Uterus (tissue), 4 donors: ENCODE measurements at places on chromosomes 13 and 19.

GRCh38 chr19:27805848-27806247, 1407.1 kb downstream of the UQCRFS1 start:
- H3K4me3 ChIP-seq: no peak overlapping the region
- H3K27ac ChIP-seq: no peak overlapping the region
- H3K36me3 ChIP-seq: no peaks in the 10 kb centered on the region
- no peaks in the 10 kb centered on the region for H3K27me3 ChIP-seq
- no peak for DNase-seq
- no peaks in the 10 kb centered on the region for H3K4me1 ChIP-seq

DNA sequence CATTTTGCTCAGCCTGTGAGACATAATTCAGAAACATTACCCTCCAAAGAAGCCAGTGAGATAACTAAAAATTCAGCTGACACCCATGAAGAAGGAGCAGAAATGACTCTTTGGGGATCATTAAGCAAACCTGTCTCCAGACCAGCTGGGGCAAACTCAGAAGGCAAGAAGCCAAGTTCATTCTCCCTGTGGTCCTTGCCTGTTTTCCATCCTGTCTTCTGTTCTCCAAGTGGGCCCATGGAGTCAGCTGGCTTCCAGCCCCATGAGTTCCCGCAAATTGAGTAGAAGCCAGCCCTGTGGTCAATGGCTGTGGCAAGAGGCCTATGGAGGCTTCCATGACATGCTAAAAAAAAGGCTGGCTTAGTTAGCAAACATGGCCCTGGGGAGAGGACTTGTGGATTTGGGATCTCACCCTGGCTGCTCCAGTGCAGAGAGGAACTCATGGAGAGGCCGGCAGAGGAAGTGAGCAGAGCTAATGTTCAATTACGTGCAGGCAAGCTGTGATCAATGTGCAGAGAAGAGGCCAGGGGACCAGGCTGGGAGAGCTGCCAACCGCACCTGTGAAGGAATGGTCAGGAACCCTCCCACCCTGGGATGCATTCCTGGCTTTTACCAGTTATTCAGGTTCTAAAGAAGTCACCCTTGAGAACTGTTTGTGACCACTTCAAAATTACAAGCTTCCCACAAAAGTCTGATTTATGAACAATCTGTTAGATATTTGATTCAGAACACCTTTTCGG, 229.1 kb downstream of the TSHZ3 start:
- no peak for DNase-seq
- no peaks in the 10 kb centered on the region for H3K36me3 ChIP-seq
- H3K4me3 ChIP-seq: no peak overlapping the region

DNA sequence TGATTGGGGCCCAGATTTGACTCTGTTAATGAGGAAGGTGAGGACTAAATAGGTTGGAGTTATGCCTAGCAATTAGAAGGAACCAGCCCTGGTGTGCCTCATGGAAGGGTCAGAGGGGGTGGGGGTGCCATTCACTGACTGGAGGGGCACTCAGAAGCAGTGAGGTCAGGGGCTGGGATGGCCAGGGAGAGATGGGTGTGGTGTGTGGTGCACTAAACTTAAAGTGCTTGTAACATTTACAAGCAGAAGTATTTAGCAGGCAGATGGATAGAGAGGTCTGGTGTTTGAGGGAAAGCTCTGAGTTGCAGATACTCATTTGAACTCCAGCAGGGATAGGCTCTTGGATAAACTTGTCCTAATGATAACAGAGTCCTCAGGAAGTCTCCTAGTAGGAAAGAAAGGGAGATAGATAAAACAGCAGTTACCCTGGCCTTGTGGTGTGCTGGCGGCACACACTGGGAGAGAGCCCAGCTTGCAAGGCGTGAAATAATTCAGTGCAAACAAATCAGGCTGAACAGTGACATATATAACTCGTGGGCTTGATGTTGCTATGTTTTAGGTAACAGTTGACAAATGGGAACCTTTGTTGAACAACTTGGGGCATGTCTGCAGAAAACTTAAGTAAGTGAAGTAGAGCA, 20.0 kb upstream of the UPF3A start:
- no peaks in the 10 kb centered on the region for H3K36me3 ChIP-seq
- no peak for DNase-seq
- H3K4me1 ChIP-seq: no peaks in the 10 kb centered on the region
- H3K4me3 ChIP-seq: no peak overlapping the region
- H3K27me3 ChIP-seq: no peaks in the 10 kb centered on the region

- no peak overlapping the region for H3K27ac ChIP-seq
- no peak for DNase-seq
- H3K36me3 ChIP-seq: no peaks in the 10 kb centered on the region
- no peaks in the 10 kb centered on the region for H3K4me1 ChIP-seq
Observed at GRCh38 chr19:34786236-34786635, 13.2 kb upstream of the ZNF599 start.

GRCh38 chr13:72637561-72637960, 89.9 kb downstream of the MZT1 start:
- H3K27me3 ChIP-seq: no peaks in the 10 kb centered on the region
- no peaks in the 10 kb centered on the region for H3K4me1 ChIP-seq
- H3K36me3 ChIP-seq: no peaks in the 10 kb centered on the region
- no peak for DNase-seq
- H3K27ac ChIP-seq: no peak overlapping the region

GRCh38 chr19:6580313-6580712, 10.6 kb downstream of the CD70 start:
- H3K4me3 ChIP-seq: no peak overlapping the region
- no peak for DNase-seq
- H3K36me3 ChIP-seq: no peaks in the 10 kb centered on the region
- H3K4me1 ChIP-seq: no peaks in the 10 kb centered on the region
- no peak overlapping the region for H3K27ac ChIP-seq
- H3K27me3 ChIP-seq: no peaks in the 10 kb centered on the region

DNA sequence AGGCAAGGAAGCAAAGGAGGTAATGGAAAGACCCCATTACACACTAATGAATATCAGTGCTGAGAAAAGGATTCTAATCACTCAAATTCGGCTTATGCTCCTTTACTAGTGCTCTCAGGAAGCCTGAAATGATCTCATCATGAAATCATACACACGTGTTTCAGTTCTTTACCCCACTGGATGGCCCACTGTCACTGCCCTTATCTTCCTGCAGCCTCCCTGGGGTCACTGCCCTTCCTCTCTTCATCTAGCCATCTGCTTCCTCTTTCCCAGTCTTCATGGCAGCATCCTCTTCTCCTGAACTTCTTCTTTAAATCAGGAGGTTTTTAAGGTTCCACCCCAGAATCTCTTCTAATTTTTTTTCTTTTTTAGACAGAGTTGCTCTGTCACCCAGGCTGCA, 27.9 kb upstream of the EEF1AKMT1 start:
- no peaks in the 10 kb centered on the region for H3K27me3 ChIP-seq
- no peak overlapping the region for H3K4me3 ChIP-seq
- no peak overlapping the region for H3K27ac ChIP-seq
- no peaks in the 10 kb centered on the region for H3K4me1 ChIP-seq

DNA sequence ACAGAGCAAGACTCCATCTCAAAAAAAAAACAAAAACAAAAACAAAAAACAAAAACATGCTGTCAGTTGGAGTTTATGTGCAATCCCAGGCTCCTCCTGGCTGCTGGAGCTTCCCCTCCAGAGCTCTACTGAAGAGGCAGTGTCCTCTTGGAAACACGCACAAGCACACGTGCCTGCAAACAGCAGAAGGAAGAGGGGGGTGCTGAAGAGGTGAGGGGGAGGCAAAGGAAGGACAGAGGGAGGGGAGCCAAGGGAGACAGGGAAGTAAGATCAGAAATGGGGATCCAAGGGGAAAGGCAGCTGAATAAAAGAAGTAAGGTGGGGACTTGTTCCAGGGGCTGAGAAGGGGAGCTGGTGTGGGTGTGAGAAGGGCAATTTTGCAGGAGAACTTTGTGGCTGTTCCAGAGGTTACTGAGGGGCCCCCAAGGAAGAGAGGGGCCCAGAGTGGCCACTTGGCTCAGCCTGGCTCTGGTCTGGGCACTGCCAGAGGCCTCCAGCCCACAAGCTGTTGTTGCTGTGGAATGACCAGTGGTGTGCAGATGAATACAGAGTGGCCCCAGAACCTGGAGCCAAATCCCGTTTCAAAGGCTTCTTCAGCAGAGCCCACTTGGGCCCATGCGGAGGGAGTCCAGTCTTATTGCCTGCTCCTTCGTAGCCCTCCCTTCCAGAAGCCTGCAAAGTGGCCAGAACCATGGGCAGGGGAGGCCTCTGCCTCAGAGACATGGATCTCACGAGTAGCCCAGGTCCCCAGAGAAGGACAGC, 34.4 kb downstream of the LYL1 start:
- no peaks in the 10 kb centered on the region for H3K36me3 ChIP-seq
- no peaks in the 10 kb centered on the region for H3K27me3 ChIP-seq
- peaks cover 43% of the 10 kb centered on the region for H3K4me1 ChIP-seq
- peak overlapping the region; percentile 53 for H3K27ac ChIP-seq
- no peak overlapping the region for H3K4me3 ChIP-seq

GRCh38 chr13:97496511-97496910, 62.5 kb downstream of the RAP2A start:
- DNase-seq: no peak
- no peaks in the 10 kb centered on the region for H3K27me3 ChIP-seq
- no peaks in the 10 kb centered on the region for H3K36me3 ChIP-seq
- H3K4me3 ChIP-seq: no peak overlapping the region
- no peak overlapping the region for H3K27ac ChIP-seq
- no peaks in the 10 kb centered on the region for H3K4me1 ChIP-seq

DNA sequence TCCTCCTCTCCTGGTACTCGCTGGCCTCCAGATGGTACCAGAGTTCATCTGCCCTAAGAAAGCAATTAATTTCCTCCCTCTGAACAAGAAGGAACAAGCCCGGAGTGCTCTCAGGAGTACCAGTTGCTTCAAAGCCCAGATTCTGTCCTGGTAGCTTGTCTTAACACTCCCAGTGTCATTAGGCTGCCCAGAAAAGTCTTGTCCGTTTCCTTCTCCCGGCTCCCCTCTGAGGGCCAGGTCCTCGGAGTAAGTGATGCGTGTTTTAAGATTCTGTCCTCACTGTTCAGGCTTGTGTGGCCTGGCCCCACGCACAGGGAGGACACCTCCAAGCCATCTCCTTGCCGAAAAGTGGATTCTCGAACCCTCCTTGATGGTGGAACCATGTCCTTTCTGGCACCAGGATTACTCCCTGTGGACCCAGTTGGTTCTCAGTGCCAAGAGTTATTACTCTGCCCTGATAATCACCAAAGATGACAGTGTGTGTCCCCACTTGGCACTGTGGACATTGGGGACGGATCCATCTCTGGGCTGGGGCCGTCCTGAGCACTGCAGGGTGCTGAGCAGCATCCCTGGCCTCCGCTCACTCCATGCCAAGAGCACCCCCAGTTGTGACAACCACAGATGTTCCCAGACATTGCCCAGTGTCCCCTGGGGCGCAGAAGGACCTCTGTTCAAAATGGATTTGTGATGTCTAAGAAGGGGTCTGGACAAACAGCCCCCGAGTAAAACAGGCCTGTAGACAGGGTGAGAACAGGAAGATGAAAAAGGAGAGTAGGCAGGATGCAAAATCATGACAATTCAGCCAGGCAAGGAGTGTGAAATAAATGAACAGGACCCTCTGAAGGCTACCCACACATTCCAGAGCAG, 52.4 kb downstream of the RFX2 start:
- DNase-seq: peak; percentile 30
- H3K4me3 ChIP-seq: no peak overlapping the region
- peak overlapping the region; percentile 95 for H3K27ac ChIP-seq
- no peaks in the 10 kb centered on the region for H3K36me3 ChIP-seq
- H3K4me1 ChIP-seq: peaks cover 37% of the 10 kb centered on the region

- DNase-seq: no peak
- H3K4me1 ChIP-seq: peaks cover 21% of the 10 kb centered on the region
- H3K36me3 ChIP-seq: no peaks in the 10 kb centered on the region
- H3K27me3 ChIP-seq: no peaks in the 10 kb centered on the region
- no peak overlapping the region for H3K4me3 ChIP-seq
- H3K27ac ChIP-seq: no peak overlapping the region
Observed at GRCh38 chr19:18844806-18845329, 13.1 kb downstream of the UPF1 start.

DNA sequence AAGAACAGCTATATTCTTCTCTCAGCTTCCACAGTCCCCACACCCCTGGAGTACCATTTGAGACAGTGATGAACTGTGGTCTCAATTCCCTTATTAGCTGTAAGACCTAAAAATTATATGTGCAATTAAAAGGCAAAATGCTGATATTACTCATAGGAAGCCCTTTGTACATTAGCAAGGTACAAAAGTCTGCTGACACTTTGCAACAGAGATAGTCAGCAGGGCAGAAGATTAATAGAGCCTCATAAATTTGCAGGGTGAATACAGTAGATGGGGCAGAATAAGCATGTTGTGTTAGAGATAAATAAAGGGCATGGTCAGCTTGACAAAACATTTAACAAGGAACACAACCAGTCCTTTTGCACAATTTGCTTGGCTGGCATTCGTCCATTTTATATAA, 210.0 kb upstream of the OBI1 start:
- H3K27ac ChIP-seq: no peak overlapping the region
- no peaks in the 10 kb centered on the region for H3K27me3 ChIP-seq
- no peak for DNase-seq
- H3K36me3 ChIP-seq: no peaks in the 10 kb centered on the region
- H3K4me1 ChIP-seq: no peaks in the 10 kb centered on the region

DNA sequence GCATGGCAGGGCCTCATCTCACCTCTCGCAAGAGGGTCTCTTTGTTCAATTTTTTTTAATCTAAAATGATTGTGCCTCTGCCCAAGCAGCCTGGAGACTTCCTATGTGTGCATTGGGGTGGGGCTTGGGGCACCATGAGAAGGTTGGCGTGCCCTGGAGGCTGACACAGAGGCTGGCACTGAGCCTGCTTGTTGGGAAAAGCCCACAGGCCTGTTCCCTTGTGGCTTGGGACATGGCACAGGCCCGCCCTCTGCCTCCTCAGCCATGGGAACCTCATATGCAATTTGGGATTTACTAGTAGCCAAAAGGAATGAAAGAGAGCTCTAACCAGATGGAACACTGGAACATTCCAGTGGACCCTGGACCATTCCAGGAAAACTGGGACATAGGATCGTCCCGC, 8.0 kb downstream of the FXYD3 start:
- peak; percentile 54 for DNase-seq
- no peaks in the 10 kb centered on the region for H3K27me3 ChIP-seq
- peaks cover 11% of the 10 kb centered on the region for H3K4me1 ChIP-seq
- H3K4me3 ChIP-seq: no peak overlapping the region
- peak overlapping the region; percentile 85 for H3K27ac ChIP-seq

GRCh38 chr13:103859952-103860351, 793.7 kb upstream of the SLC10A2 start:
- H3K4me3 ChIP-seq: no peak overlapping the region
- no peak overlapping the region for H3K27ac ChIP-seq
- H3K36me3 ChIP-seq: no peaks in the 10 kb centered on the region
- no peaks in the 10 kb centered on the region for H3K4me1 ChIP-seq
- H3K27me3 ChIP-seq: no peaks in the 10 kb centered on the region

GRCh38 chr13:48790199-48790598, 136.5 kb downstream of the CYSLTR2 start:
- no peak overlapping the region for H3K4me3 ChIP-seq
- H3K36me3 ChIP-seq: no peaks in the 10 kb centered on the region
- no peak for DNase-seq
- H3K27ac ChIP-seq: no peak overlapping the region
- H3K4me1 ChIP-seq: no peaks in the 10 kb centered on the region
- no peaks in the 10 kb centered on the region for H3K27me3 ChIP-seq

GRCh38 chr13:113905018-113905417, 41.1 kb upstream of the GAS6 start:
- peak overlapping the region; percentile 77 for H3K27ac ChIP-seq
- no peaks in the 10 kb centered on the region for H3K4me1 ChIP-seq
- H3K27me3 ChIP-seq: no peaks in the 10 kb centered on the region
- no peak for DNase-seq
